Kidney capillary endothelial cell (primary cell): ENCODE measurements at places on chromosomes 5 and 9.

GRCh38 chr5:497871-498509 is 26.3 kb downstream of the SLC9A3 start:
- no peak for DNase-seq

DNA sequence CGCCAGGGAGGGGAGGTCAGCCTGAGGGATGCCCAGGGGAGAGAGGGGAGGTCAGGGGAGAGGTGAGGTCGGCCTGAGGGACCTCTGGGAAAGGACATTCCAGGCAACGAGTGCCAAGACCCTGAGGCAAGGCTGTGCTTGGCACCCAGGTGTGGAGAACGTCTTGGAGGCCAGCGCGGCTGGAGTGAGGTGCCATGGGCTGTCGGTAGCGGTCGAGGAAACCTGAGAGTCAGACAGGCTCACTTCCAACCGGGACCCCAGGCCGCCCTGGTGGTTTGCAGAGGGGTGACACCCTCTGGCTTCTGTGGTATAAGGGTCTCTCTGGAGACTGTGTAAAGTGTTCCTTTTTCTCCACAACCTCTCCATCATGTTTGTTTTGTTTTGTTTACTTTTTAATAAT is 82.9 kb downstream of the CACNA1B start:
- no peak for DNase-seq

DNA sequence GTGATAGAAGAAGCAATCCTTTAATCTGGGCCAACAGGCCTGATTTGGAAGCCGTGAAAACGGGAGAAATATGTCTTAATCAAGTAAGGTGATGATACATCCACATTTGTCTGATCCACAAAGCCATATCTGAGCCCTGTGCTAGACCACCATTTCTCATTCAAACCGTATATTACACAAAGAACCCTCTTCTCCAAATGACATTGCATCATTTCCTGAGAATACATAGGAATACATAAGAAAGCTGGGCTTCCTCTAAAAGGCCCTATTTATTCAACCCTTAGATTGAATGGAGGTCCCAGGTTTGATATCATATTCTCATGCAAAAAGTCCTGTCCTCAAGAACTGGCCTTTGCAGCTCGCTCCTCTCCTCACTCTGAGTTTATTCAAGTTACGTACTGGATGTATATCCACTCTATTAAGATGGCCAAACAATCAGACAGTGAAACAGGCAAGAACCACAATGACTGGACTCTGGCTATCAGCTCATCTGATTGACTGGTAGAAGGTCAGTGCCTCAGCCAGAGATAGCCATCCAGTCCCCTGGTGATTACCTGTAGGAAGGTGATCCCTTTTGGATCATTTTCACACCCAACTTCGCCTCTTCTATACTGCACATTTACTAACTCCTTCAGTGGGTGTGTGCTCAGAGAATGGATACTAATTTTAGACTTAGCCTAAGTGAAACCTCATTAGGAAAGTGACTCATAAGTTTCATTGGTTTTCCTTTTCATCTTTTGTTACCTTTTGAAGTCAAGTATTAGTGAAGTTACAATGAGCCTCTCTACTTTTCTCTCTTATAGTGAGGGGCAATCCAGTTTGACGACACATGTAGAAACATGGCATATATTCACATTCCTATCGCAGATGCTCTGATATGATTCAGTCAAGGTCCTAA is 167.6 kb upstream of the WWC1 start:
- no peak for DNase-seq

- no peak for DNase-seq
These were observed 8.3 kb downstream of the PPIC start for GRCh38 chr5:123028222-123028621.

DNA sequence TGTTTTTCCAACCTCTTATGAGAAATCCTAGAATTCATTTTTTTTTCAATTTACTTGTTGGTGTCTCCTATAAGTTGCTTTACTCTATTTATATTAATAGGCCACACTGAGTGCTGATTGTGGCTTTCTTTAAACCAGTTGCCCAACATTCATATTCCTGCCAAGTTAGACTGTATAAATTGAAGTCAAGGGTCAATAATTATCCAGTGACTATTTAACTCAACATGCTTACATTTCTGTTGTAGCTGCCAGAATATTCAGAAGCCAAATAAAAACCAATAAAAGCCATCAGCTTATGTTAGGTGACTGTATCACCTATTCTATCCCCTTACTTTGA is 169.0 kb downstream of the PTPRD start:
- DNase-seq: no peak

DNA sequence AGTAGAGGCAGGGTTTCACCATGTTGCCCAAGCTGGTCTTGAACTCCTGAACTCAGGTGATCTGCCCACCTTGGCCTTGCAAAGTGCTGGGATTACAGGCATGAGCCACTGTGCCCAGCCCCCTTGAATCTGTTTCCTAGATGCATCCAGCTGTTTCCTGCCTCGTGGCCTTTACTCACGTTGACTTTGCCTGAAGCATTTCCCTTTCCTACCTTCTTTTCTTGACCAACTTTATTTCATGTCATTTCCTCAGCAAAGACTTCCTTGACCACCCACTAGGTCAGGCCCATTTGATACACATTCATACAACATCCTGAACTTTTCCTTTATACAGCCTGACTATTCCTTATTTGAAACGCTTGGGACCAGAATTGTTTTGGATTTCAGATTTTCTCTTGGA is 51.0 kb downstream of the DOCK2 start:
- DNase-seq: peak; percentile 86

- no peak for DNase-seq
These were observed 48.1 kb downstream of the KCNV2 start for GRCh38 chr9:2765250-2765880.

DNA sequence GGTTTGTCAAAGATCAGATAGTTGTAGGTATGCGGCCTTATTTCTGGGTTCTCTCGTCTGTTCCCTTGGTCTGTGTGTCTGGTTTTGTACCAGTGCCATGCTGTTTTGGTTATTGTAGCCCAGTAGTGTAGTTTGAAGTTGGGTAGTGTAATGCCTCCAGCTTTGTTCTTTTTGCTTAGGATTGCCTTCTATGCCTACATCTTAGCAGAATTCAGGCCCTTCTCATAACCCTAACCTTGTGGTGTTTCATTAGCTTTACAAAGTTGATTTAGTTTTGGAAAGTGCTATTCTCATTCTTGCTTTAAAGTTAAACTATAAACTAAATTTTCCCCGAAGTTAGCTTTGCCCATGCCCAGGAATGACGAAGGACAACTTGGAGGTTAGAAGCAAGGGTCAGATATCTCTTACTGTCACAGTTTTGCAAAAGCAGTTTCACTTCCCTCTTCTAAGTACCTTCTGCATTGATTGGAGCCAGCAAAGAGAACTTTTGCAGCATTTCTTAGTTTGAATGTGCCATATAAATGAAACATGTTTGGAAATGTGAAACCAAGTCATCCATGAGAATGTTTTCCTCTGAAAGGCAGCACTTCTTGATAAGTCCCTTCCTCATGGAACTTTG is 274.3 kb upstream of the DMRT1 start:
- DNase-seq: no peak

DNA sequence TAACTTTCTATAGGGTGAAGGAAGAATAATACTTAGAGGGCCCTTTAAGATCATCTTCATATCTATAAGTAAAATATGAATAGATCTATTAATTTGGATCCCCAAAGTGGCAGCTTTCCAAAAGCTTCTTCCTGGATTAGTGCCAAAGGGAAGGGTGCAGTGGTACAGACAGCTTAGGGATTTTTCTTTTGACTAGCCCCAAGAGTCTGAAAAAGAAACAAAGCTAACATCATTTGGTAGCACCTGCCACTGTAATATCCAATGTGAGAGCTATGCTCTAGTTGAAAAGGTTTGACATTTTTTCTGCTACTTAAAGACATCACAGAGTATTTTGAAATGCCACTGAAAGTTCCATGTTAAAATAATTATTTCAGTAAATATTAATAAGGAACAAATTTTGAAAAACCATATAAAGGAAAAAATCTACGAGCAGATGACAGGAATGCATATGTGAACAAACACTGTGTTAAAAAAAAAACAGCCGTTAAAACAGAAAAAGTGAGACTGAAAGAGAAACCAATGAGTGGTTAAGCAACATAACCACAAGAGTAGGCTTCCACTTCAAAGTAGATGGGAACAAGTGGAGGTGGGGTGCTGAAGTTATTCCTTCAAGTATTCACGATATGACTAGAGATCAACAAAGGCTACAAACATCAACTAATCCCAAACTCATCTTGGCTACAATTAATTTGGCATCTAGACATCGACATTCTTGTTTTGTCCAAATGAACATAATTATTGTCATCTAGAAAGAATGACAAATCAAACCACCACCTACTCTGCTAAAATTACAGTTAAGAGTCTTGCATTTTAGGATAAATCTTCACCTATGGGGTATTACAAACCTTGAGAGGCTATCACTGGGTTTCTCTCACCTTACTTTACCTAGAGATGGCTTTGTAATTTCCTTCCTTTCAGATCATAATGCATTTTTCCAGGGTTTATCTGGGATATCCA is 137.5 kb downstream of the CPLANE1 start:
- DNase-seq: no peak

DNA sequence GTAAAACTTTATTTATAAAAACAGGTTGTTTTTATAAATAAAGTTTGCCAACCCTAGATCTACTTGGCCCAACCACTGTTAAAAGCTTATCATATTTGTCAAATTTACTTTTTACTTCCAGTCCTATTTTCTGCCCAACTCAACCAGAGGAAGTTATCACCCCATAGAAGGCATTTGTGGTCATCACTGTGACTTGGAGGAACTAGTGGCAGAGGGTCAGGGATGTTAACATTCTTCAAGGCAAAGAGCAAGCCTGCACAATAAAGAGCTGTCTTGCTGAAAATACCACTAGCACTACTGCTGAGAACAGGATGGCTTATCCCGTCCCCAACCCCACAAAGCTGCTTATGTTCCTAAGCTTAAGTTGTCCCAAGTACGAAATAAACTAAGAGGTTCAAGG is 22.3 kb downstream of the TTC33 start:
- DNase-seq: no peak

DNA sequence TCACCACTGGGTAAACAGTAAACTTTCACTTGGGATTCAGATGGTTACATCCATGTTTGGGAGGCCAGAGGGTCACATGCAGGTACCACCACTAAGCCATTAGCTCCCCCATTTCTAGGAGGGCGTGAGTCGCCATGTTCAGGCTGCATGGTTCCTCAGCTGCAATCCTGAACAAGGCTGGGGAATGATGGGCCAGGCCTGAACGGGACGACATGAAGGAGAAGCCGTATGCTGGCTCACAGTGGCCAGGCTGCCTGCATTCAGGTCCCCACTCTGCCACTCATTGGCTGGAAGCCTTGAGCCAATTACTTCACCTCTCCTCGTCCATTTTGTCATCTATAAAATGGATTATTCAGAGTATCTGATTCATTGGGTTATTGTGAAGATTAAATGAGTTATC is 9.0 kb upstream of the FBP2 start:
- no peak for DNase-seq

DNA sequence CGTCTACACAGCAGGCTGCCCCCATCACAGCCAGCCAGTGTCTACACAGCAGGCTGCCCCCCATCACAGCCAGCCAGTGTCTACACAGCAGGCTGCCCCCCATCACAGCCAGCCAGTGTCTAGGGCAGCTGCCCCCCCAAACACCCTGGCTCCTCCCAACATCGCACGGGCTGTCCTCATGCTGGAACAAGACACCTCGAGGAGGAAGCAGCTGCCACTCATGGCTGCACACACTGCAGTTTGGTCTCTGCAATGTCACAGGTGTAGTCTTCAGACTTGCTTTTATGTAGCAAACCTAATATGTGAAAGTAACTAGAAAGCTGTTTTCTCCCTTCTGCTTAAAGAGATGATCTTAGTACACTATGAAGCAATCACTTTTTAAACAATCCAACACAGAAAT is 9.7 kb downstream of the LRRC14B start:
- no peak for DNase-seq

GRCh38 chr5:35659556-35659955 is 41.9 kb downstream of the SPEF2 start:
- no peak for DNase-seq
